ENCODE measurements at places on chromosomes 4 and X. TPM values are rescaled to one million over a fixed set of nuclear protein-coding genes. Genes with fewer than 3 reads are reported as not detected.

Gene MORC4
- 10.0 TPM for total RNA-seq

Gene CT45A5
- total RNA-seq, result not detected

Gene SPIN3
- total RNA-seq, result 5.6 TPM

Gene ZCCHC13
- not detected for total RNA-seq

Gene ALG13
- total RNA-seq, result 49.9 TPM

Gene SLC9B1
- 1.7 TPM for total RNA-seq

Gene DIAPH2
- 5.6 TPM for total RNA-seq

Gene DDX53
- total RNA-seq, result not detected

Gene SMR3A
- not detected for total RNA-seq

Gene TMPRSS11B
- total RNA-seq, result not detected

- no peak for DNase-seq
Measured at GRCh38 chr4:169205744-169206080, 65.0 kb downstream of the SH3RF1 start.

DNA sequence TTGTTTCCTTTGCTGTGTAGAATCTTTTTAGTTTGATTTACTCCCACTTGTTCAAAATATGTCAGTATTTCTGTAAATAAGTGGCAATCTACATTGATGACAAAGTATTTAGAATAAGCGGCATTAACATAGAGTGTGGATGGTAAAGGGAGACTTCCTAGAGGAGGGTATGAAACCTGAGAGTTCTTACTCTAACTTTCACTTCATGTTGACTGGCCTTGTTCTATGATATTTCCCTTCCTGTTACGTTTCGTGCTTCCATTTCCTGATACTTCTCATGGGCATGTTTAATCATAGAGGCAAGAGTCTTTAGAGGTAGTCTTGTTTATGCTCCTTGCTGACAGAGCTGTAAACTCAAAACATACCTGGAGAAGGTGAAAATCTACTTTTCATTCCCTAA, 408.9 kb downstream of the GLUD2 start:
- no peak for DNase-seq

- no peak for DNase-seq
Measured at GRCh38 chrX:39335513-39336235, 534.4 kb downstream of the MID1IP1 start.

DNA sequence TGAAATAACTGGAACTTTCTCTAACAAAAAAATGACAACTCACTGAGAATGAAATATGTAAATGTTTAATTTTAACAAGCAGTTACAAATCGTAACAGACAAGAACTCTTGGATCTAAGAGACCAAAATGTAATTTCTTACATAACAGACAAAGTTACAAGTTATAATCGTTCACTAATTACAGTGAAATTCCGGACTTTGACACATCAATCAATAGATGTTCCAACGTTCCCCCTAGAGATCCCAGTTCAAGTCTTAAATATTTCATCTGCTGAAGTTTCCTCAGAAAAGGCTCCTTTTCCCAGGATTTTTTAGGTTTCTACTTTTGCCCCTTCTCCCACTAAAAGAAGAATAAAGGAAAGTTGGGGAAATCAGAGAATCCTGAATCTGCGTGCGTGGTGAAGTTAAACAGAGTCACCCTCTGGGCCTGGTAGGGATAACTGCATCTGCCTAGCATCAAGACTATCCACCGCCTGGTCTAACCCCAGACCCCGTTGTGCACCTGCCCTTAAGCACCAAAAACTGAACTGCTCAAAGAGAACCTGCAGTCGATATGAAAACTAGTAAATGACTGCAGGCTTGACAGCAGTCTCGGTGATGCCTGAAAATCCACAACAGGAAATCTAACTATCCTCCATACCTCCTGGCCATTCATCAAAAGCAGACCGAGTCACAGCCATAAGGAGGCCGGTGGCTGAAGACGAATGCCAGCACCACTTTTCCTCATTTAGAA, 2.3 kb downstream of the IRF2 start:
- DNase-seq, result no peak

- no peak for DNase-seq
Measured at GRCh38 chr4:95105112-95105511, 347.4 kb downstream of the BMPR1B start.

DNA sequence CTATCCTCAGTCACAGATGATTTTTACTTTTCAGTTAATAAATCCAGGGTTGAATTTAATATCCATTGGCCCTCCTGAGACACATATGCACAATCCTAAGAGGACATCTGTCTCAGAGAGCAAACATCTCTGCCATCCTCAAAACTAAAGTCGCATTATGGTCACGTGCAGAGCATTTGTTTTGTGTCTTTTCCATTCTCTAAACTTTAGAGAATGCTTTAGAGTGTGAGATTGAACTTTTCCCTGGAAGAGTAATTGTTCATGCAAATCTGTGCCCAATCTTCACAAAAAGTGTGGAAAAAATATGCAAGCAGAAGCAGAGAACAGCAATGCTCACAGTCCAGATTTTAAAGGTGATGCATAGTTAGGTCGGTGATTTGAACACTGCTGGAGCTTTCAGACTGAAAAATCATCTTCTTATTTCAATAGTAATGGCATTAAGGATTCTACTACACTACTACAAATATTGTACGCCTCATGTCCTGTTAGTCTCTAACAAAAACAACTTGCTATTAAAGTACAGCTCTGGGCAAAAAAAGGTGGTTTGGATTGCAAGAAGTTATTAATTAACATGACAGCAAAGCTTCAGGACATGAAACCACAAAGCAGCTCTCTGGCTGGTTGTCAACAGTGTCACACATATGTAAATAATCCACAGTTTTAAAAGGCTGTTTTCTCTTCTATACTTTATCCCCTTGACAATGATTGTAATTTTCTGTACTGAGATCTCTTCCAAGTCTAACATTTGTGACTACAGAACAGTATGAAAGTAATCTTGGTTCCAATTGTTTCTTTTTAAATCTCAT, 19.9 kb downstream of the DCHS2 start:
- DNase-seq, result no peak

DNA sequence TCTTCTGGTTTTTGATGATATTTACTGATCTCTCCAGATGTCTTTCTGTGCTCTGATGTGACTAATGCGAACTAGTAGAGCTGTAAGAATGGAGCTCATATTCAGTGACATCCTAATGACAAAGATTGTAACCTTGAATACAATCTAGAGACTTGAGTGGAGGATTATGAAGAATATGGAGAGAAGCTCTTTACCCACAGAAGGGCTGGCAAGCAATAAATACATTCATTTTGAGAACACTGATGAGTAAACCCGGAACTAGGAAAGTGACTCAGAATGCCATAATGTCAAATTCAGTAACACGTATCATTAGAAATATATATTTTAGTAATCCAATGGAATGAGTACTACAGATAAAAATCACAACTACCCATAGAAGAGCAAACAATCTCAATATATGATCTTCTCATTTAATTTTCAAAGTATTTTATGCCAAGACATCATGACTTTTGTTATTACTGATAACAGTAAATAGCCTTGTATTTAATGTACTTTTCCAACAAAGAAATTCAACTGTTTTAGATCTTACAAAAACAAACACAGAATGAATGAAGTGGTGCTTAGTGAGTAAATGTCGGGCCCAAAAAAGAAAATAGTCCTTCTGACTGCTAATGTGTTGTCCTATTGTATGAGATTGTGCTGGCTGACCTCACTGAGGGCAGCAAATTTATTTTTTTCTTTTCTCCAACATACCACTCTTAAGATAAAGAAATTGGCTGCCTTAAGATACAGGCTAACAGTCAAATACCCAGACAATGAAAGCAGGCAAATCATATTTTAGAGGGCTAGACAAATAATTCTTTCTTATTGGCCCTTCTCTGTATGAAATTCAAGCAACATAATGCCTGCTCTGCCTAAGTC, 49.2 kb upstream of the HDAC8 start:
- DNase-seq, result no peak

DNA sequence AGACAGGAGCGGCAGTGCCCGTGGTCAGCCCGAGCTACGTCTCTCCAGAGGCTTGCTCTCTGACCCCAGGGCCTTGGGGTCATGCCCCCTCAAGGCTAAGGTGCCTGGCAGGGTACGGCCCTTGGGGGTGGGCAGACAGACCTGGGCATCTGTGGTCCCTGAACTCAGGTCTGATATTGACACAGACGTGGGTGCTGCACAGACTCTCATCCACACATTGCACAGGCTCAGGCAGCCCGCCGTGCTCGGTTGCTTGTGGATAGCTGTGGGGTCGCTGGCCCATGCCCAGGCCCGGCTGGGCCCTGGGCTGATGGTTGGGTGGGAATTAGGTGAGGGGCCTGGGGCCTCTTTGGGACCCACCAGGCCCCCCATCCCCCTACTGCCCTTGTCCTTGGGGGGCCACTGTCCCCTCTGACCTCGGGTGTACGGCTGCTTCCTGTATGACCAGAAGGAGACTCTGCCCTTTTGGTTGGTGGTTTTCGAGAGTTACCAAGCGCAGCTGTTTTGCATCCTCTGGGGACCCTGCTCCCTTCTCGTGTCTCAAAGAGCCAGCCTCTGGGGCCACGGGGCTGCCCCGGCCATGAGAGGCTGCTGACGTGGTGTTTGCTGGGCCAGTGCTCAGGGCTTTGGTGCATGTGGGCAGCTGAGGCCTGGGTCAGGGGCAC, 10.1 kb downstream of the FGFRL1 start:
- DNase-seq, result no peak

DNA sequence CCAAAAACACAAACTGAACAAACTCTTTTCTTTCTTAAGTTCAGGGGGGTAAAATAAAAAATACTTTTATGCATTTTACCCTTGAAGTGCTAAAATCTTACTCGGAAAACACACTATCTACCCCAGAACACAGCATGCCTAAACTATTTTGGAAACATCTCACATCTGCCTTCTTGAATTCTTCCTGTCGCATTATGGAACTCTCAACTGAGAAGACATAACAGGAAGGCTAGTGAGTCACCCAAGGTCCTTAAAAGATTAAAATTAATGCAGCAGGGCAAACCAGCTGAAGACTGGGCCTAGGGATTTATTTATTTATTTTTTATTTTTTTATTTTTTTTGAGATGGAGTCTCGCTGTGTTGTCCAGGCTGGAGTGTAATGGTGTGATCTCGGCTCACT, 208.2 kb downstream of the APBB2 start:
- no peak for DNase-seq

DNA sequence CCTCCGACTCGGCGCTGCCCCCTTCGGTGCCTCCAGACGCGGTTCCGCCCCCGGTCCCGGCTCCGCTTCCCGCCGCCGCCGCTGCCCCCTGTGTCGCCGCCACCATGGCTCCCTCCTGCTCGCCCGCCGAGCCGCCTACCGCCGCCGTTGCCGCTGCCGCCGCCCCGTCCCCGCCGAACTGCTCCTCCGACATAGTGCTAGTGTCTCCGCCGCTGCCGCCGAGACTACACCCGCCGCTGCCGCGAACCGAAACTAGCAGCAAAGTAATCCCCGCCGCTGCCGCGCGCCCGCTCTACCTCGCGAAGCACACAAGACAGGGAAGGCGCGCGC, 340 bp downstream of the HNRNPD start:
- no peak for DNase-seq

DNA sequence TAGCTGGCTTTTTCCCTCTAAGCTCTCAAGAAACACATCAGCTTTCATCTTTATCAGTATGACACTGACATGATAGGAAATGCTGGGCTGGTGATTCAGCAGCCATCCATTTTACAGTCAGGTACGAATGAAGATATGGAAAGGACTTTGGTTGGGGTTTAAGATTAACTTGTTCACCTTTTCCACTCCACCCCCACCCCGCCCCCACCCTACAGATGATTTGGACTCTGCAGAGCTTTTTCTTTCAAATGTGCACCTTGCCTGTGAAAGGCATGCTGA, 132.6 kb downstream of the AKAP4 start:
- DNase-seq, result no peak

DNA sequence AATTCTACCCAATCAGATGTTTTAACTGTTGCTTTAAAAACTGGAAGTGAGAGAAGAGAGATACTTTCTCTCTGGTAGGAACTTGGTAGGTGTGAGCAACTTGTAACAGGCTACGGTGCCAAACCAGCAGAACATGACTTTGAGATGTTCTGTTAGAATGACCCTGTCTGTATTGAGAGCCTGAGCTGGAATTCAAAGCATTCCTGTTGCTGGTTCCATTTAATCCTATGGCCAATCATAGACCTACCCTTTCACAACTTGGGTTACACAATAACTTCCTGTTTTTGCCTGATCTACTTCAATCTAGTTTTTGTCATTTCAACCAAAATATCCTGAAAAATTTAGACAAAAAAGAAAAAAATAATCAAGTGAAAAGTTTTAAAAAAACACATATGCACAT, 1.7 kb upstream of the PRRG1 start:
- no peak for DNase-seq

DNA sequence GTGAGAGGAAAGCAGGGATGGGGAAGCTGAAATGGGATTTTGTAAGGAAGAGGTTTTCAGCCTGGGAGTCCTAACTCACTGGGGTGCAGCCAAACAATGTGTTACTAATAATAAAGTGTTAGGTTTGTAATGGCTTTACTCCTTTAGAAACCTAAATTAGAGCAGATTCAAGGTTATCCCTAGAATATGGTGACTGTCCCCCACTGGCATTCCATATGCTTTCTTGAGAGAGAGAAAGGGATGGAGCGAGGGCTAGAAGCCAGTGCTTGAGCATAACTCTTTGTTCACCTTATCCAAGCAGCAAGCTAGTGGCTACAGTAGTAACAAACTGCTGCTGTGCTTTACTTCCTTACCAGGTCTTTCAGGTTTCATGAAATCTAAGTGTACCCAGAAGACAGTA, 249.1 kb upstream of the PGRMC2 start:
- no peak for DNase-seq

DNA sequence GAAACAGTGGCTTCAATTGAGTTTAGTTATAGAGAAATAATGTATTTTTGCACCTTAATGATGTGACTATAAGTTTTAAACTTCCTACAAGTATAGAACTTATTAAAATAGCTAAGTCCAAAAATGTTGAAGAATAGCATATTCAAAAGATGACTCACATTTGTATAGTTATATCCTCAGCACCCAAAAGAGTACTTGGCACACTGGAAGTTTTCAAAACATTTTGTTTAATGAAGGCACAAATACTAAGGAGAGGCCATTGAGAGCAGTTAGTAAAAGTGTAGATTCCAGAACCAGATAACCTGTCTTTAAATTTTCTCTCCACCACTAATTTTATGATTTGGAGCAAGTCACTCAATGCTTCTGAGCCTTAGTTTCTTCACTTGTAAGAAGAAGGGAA, 226.9 kb upstream of the MID1 start:
- no peak for DNase-seq

GRCh38 chr4:156654410-156654809, 317.2 kb downstream of the PDGFC start:
- no peak for DNase-seq

DNA sequence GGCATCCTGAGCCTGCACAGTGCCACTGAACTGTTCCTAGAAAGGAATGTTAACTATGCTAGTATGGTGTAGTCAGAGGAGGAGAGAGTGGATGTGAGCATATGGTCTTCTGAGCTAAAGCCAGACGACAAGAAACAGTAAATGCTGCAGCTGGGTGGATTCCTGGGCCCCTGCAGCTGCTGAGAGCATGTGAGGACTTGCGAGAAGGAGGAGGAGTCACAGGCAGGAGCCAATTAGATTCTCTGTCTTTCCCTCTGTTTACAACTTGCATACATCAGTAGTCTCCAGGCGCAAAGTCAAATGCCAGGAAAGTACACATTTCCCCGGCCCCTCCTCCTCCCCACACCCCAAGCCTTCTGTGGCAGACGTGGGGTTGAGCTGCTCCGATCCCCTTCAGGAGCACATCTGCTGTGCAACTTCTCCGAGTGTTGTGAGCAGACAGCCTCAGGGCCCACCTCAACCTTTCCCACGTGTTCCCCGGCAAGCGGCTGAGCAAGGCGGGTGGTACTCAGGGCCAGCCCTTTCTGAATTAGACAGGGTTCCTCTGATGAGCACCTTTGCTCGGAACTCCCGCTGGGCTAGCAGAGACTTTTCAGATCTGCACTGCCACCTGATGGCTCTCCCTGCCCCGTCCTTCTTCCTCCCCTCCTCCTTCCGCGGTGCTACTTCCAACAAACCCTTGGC, 108.7 kb upstream of the ATP6AP2 start:
- no peak for DNase-seq
